ENCODE measurements at places on chromosomes 2 and 18.
A peak's percentile ranks its signal among the peaks of the same experiment; 100 is the strongest.

- H3K27ac ChIP-seq: no peak overlapping the region
- no peak overlapping the region for H3K4me3 ChIP-seq
- H3K36me3 ChIP-seq: no peaks in the 10 kb centered on the region
- DNase-seq: no peak
- no peaks in the 10 kb centered on the region for H3K4me1 ChIP-seq
Measured at GRCh38 chr2:55779459-55780421, 86.1 kb upstream of the PNPT1 start.

DNA sequence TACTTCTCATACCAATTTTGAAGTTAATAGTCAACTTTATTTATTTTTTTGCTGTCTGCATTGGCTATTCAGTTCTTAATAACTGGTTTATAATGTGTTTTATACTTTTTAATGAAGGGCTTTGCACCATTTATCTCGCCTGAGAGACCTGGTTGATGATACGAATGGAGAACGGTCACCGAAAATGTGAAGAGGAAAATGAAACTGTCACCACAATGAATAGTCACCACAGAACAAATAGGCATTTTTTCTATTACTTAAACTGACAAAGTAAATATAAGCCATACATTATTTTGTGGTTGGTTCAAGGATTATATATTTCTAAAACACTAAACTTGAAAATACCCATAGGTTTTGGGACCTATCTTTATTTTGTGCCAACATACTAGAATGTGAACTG lies 20.4 kb downstream of the C18orf54 start:
- no peak overlapping the region for H3K4me3 ChIP-seq
- no peak overlapping the region for H3K27ac ChIP-seq
- H3K27me3 ChIP-seq: no peaks in the 10 kb centered on the region
- DNase-seq: no peak
- H3K4me1 ChIP-seq: peaks cover 12% of the 10 kb centered on the region
- H3K36me3 ChIP-seq: peaks cover 23% of the 10 kb centered on the region

DNA sequence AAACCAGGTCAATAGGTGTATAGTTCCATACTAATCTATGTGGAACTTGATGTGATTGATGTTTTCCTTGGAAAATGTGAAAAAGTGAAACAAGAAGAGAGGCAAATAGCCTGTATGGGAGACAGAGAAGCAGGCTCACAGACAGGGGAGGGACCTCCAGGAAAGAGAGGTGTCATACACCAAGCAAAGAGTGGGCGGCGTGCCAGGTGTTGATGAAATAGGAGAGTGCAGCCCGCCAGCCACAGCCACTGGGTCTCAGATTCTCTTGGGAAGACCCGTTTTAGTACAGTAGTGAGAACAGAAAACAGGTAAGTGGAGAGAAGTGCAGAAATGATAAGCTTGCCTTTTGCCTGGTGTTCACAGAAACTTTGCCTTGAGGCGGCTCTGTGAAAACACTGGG lies 301.9 kb downstream of the ZNF407 start:
- H3K4me3 ChIP-seq: no peak overlapping the region
- H3K4me1 ChIP-seq: no peaks in the 10 kb centered on the region
- no peaks in the 10 kb centered on the region for H3K36me3 ChIP-seq
- DNase-seq: no peak
- no peaks in the 10 kb centered on the region for H3K27me3 ChIP-seq
- H3K27ac ChIP-seq: no peak overlapping the region

DNA sequence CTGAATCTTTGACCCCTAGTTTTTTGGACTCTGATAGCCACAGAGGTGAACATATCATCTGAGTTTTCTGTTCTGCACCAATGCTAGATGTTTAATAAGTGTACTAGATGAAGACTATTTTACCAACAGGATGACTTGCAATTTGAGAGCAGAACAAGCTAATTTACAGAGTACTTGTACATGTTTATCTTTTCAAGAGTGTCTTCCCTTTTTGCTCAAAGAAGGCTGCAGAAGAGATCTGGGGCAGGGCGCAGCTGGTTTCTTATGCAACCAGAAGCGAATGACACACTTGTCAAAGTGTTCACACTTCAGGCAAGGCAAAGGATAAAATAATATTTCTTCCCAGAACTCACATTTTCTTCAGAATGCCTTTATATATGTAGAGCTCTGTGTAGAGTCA lies 86.0 kb downstream of the VWA3B start:
- no peak overlapping the region for H3K4me3 ChIP-seq
- peaks cover 15% of the 10 kb centered on the region for H3K4me1 ChIP-seq
- H3K27me3 ChIP-seq: no peaks in the 10 kb centered on the region
- H3K36me3 ChIP-seq: no peaks in the 10 kb centered on the region
- DNase-seq: no peak
- no peak overlapping the region for H3K27ac ChIP-seq

DNA sequence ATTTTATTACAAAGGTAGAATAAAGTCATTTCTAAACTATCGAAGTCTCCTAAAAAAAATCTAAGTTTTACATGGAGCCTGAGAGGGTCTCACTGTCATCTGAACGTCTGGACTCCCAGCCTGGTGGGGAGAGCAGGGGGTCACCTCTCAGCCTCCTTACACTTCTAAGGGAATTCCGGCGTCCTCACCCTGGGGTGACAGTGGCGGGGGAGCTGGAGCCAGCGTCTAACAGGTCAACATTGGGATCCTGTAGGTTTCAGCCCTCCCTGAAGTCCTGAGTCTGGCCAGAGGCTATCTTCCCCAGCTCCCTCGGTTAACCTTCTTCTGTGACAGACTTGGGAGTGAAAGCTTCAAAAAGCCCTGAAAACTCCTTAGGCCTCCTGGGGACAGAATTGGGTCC lies 34.6 kb upstream of the GLI2 start:
- no peaks in the 10 kb centered on the region for H3K36me3 ChIP-seq
- H3K27me3 ChIP-seq: peaks cover 13% of the 10 kb centered on the region
- H3K4me3 ChIP-seq: no peak overlapping the region
- H3K27ac ChIP-seq: no peak overlapping the region
- DNase-seq: no peak
- H3K4me1 ChIP-seq: no peaks in the 10 kb centered on the region

GRCh38 chr2:157418239-157418641 lies 25.6 kb downstream of the CYTIP start:
- H3K36me3 ChIP-seq: no peaks in the 10 kb centered on the region
- H3K27ac ChIP-seq: no peak overlapping the region
- no peaks in the 10 kb centered on the region for H3K4me1 ChIP-seq
- H3K27me3 ChIP-seq: no peaks in the 10 kb centered on the region
- DNase-seq: no peak

DNA sequence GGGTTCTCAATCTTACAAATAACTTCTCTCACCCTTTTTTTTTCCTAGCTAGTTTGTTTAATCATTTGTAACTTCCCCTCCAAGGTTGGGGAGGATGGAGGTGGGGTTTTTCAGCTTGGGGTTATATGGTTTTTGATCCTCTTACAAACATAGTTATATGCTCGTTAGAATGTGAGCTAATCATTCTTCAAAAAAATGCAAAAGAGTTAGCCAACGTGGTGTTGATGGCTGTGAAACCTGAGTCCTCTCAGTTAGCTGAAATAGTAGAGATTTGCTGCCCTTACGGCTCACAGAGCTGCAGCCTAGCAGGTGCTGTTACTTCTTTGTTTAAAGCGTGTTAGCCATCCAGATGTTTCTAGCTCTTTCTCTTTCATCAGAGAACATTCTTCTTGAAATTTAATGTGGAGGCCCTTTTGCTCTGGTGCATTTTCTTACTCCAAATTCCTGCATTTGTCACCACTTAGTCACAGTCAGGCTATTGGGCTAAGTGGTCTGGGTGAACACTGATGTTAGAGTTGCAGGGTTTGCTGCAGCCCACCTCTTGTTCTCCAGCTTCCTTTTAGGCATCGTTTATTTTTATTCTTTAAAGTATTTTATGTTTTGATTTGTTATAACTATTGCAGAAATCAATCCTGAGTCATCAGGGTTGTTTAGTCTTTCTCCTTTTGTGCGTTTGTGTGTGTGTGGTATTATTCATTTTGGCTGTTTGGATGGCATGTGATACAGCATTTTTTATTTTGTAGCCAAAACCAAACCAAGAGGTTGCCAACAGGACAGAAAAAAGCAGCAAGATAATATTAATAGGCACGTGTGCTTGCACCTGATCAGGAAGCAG lies 41.1 kb downstream of the LIMS1 start:
- peak overlapping the region; percentile 47 for H3K27ac ChIP-seq
- peaks cover 25% of the 10 kb centered on the region for H3K4me1 ChIP-seq
- no peaks in the 10 kb centered on the region for H3K36me3 ChIP-seq
- no peaks in the 10 kb centered on the region for H3K27me3 ChIP-seq

GRCh38 chr2:234745347-234745746 lies 206.5 kb upstream of the SH3BP4 start:
- H3K4me1 ChIP-seq: no peaks in the 10 kb centered on the region
- no peak overlapping the region for H3K4me3 ChIP-seq
- H3K36me3 ChIP-seq: no peaks in the 10 kb centered on the region
- H3K27ac ChIP-seq: no peak overlapping the region
- no peak for DNase-seq

- no peaks in the 10 kb centered on the region for H3K36me3 ChIP-seq
- no peaks in the 10 kb centered on the region for H3K4me1 ChIP-seq
- no peak for DNase-seq
- no peak overlapping the region for H3K4me3 ChIP-seq
- no peak overlapping the region for H3K27ac ChIP-seq
Measured at GRCh38 chr18:43322132-43322531, 44.8 kb upstream of the SYT4 start.

- H3K4me1 ChIP-seq: peaks cover 6% of the 10 kb centered on the region
- no peaks in the 10 kb centered on the region for H3K27me3 ChIP-seq
- no peak overlapping the region for H3K4me3 ChIP-seq
Measured at GRCh38 chr2:26542676-26543505, 65.0 kb upstream of the OTOF start.

- H3K4me1 ChIP-seq: peaks cover 11% of the 10 kb centered on the region
- no peaks in the 10 kb centered on the region for H3K27me3 ChIP-seq
- no peaks in the 10 kb centered on the region for H3K36me3 ChIP-seq
- no peak within 1 kb of the TSS for H3K27ac ChIP-seq
- DNase-seq: no peak
Measured at GRCh38 chr2:174597345-174598047, at the start of gene WIPF1. Gene WIPF1 (minus strand): TSS chr2:174597804. CDS start chr2:174585573, 12,231 bp downstream.

DNA sequence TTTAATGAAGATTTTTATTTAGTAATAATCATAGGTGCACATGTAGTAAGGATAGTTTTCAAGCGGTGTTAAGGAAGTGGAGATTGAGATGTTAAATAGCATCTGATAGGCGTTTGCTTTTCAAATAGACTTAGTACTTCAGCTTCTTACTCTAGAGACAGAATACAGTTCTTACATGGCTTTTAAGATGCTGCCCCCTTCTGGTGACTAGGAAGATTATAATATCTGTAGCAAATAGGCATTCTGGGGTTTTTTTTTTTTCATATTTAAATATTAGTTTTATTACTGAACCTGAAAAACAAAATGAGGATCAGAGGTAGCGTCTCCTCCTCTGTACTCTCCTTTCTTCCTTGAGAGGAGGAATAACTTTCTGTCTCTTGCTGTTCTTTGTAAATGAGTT lies 100.2 kb downstream of the AGAP1 start:
- no peaks in the 10 kb centered on the region for H3K27me3 ChIP-seq
- DNase-seq: peak; percentile 80
- no peak overlapping the region for H3K4me3 ChIP-seq

DNA sequence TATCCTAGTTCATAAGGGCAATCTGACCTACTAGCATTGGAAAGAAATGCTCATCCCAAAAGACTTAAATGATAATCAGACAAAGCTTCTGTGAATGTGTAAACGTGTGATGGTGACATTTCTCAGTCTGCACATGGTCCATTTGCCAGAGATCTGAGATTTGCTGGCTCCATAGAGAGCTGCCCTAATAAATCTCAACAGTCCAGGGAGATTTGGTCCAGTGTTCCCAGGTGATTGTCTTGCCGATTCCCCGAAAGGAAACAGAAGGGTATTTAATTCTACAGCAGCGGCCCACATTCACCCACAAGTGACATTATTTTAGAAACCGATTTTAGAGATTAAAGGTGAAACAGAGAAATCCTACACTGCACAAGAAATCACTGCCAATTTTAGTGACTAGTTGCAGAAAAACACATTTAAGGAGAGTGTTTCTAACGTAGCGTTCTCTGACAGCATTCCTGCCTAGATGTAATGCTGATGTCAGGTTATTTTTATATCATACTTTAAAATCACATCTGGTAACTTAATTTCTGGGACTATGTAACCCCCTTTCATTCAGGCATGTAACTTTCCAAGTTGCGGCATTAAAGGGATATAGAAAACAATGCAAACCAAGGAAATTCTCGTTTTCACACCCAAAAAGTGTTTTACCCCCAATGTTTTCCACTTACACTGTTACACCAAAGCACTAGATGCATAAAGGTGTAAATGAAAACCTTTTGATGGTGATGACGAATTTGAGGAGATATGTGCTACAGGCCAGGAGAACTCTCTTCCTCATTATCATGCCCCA lies 231.9 kb upstream of the FN1 start:
- H3K27ac ChIP-seq: no peak overlapping the region
- no peak for DNase-seq
- no peaks in the 10 kb centered on the region for H3K36me3 ChIP-seq

- no peak overlapping the region for H3K27ac ChIP-seq
- H3K36me3 ChIP-seq: no peaks in the 10 kb centered on the region
Measured at GRCh38 chr2:73708527-73708926, 28.6 kb downstream of the TPRKB start.

DNA sequence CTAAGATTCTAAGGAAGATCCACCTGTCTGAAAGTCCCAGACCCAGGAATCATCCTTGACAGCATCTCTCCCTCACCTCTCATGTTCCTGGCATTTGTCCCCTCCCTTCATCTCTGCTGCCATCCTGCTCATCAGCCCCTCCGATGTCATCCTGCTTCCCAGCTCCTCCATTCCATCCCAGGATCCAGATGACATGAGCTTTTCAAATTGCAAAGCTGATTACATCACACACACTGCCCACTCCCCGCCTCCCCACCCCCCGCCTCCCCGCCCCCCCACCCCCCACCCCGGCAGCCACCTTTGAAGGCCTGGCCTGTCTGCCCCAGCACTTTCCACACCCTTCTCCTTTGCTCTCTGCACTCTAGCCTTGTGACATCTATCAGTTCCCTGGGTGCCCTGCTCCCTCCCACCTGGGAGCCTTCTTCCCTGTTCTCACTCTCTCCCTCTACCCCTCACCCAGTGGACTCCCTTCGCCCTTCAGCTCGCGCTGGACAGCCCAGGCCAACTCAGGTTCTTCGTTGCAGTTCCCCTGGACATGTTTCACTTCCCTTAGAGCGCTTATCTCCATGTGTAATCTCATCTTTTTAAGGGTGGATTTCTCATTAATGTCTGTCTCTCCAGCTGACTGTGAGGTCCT lies 61.6 kb downstream of the DNMT3A start:
- H3K4me1 ChIP-seq: peaks cover 20% of the 10 kb centered on the region
- H3K27ac ChIP-seq: no peak overlapping the region
- H3K36me3 ChIP-seq: no peaks in the 10 kb centered on the region
- H3K4me3 ChIP-seq: no peak overlapping the region
- DNase-seq: no peak

DNA sequence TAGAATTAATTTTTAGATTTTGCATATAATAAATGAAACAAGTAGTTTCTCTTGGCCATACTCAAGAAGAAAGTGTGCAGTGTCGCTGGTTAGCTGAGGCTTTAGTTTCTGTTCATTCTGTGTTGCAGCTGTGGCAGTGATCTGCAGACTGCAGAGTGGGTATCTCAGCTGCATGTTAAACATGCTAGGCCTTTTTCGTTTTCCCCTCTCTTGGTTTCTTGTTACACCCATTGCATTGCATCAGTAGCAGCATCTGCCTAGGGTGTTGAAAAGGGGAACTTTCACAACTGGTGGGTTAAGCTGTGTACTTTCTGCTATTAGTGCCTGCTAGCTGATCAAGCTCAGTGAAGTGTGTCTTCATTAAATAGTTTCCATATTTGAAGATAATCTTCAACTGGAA lies 51.3 kb downstream of the ACSL3 start:
- no peak overlapping the region for H3K4me3 ChIP-seq
- no peak overlapping the region for H3K27ac ChIP-seq
- no peaks in the 10 kb centered on the region for H3K27me3 ChIP-seq

- H3K4me1 ChIP-seq: peaks cover 10% of the 10 kb centered on the region
- no peak for DNase-seq
- no peak overlapping the region for H3K4me3 ChIP-seq
- no peaks in the 10 kb centered on the region for H3K27me3 ChIP-seq
- no peaks in the 10 kb centered on the region for H3K36me3 ChIP-seq
- H3K27ac ChIP-seq: no peak overlapping the region
Measured at GRCh38 chr2:200159829-200160781, 146.4 kb upstream of the SPATS2L start.

Measured in neural progenitor cell (in vitro differentiated cells).